ENCODE measurements at places on chromosomes 4 and X.

DNA sequence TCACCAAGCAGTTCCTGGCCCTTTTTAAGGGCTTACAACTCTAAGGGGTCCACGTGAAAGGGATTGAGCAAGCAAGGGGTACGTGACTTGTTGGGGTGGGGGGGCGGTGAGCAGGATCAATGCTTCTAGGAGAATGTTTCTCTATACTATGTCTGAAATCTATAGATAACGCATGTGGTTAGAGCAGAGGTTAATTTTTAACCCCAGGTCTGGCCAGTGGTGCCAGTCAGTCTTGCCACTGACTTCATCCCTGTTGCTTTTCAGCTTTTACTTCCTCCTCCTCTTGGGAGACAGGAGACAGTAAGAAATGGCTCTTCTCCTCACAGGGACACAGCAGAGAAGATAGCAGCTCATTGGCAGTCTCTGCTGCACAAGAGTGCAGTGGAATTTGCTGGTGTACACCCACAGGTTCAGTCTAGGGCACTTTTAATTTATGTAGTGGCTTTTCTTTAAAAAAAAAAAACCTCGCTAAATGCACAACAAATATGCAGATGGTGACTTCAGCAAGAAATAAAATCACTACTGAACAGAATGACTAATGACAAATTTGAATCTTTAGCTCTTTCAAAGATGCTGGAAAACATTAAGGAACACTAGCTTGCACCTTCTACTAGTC, 190.5 kb downstream of the CCNG2 start:
- no peak for DNase-seq

GRCh38 chrX:18900401-18900976, 83.4 kb downstream of the PHKA2 start:
- no peak for DNase-seq

GRCh38 chr4:16083241-16084191, at the start of gene PROM1:
Gene PROM1, minus strand, starts transcription at chr4:16084023. Its CDS starts 8,117 bp downstream, at chr4:16075906.
- DNase-seq = no peak

DNA sequence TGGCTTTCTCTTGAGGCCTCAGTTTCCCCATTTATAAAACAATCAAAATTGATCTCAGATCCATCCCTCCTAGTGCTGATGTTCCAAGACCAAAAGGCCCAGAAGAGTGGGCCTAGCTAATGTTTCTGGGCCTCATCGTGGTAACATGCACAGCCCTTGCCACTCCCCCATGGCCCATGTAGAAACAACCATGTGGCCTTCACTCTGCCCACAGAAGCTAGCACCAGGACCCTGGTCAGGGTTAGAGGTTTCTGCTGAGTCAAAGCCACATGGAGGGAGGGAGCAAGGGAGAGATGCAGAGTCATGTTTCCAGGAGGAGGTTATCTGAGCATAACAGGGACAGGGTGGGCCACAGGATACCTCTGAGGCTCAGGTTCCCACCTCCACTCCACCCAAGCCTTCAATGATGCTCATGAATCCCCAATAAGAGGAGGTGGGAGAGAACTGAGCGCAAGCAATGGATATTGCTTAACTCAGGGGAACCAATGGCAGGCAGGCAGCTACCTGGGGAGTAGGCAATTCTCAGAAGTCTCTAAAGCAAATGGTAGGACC, 16.9 kb downstream of the OTUD5 start:
- DNase-seq = no peak

Measured in lower leg skin (tissue), 4 donors.